ENCODE measurements at places on chromosomes 6 and 20. TPM values are rescaled to one million over a fixed set of nuclear protein-coding genes. Genes with fewer than 3 reads are reported as not detected.

DNA sequence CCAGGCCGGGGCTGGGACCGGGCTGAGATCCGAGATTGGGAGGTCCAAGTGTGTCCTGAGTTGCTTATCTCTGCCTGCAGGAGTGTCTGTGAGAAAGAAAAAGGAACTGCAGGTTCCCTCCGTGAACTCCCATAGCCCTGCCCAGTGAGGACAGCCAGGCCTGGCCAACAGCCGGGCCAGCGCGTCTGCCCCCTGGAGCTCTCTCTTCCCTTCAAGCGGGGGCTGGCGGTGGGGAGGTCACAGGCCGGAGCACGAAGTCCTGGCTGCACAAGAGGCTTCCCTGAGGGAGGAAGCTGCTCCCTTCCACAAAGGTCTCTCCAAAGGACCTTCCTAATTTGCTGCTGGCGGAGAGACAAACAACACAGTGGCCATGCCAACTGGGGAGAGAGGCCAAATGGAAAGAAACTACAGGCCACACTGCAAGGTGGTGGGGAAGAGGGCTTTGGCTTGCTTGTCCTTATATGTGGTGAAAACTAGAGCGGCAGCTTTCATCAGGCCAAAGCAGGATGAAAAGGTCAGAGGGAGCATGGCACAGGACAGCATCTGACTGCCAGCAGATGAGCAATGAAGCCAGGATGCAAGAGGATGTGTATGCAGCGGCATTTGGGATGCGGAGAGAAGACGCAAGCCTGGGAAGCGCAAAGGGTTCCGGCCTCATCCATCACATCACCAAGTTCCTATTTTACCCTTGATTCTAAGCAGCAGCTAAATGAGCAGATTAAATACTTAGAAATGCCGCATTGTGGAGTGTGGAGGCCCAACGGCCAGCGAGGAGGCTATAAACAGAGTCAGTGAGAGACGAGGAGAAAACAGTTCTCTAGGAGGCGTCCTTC, 260.0 kb downstream of the ERMARD start:
- peak; percentile 86 for DNase-seq

DNA sequence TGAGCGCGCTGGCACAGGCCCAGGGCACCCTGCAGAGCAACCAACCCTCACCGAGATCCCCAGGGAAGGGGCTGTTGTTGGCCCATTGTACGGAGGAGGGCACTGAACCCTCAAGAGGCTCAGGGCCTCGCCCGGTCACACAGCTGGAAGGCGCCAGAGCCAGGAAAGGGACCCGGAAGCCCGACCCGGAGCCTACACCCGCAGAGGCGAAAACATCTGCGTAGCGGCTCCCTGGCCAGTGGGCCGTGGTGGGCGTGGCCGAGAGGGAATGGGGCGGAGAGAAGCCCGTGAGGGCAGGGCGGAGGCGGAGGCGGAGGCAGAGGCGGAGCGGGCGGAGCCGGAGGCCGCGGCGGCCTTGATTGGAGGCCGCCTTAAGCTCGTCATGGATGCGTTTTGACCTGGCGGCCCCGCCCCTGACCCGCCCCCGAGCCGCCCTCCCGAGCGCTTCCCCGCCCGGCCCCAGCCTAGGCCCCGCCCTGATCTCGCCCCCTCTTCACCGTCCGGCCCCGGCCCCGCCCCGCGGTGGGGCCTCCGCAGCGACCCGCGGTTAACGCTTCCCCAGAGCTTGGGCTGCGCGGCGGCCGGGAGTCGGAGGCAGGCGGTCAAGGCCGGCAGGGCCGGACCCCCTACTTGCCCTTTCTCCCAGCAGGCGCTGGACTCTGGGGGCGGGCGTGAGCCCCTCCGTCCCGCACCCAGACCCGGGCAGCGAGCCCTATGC, 2.1 kb upstream of the MRGBP start:
- DNase-seq, result peak; percentile 97

BPIFB1 gene
- total RNA-seq, result not detected

DNA sequence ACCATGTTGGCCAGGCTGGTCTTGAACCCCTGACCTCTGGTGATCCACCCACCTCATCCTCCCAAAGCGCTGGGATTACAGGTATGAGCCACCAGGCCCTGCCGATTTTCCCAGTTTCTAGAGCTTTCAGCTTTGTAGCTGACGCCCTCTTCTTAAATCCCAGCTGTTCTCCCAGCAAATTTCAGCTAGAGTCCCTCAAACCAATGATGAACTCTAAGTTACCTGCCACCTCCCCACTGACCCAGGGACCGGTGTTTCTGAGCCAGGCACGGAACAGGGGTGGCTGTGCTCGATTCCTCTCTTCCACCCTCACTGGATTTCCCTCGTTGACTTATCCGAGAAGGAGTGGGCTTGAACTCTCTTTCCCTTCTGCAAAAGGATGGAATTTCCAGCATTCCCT, 39.1 kb downstream of the SUN5 start:
- no peak for DNase-seq

DNA sequence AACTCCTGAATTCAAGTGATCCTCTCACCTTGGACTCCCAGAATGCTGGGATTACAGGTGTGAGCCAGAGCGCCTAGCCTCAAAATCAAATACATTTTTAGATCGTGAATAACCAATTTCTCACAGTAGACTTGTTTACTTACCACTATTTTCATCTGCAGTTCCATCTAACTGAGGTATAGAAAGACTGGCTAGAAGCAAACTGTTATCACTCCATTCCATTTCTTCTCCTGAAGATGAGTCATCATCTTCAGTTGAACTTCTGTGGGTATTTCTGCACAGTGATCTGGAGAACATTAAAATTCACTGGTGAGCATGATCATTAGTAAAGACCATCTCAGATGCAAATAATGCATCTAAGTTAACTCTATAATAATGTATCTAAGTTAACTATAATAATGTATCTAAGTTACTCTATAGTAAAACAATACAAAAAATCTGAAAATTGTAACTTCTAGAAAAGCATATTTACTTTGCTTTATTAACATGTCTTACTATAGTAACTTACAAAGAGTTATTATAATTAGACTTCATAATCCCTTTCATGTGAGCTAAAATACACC, 105.4 kb downstream of the REV3L start:
- DNase-seq, result no peak

DNA sequence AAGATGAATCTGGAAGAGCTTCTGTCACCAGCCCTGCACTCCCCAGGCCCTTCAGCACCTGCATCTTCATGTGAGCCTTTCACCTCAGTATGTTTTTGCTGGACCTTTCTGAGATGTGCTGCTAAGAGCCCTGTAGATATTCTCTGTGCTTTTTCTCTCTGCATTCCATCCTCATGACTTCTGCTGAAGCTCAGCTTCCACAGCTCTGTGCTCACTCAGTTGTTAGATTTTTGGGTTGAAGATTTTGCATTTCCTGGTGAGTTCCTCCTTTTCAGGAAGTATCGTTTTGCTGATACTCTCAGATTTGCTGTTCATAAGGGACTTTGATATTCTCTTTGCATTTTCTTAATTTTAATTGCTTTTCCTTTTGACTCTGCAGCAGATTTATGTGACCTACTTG, 18.3 kb downstream of the KIAA1586 start:
- DNase-seq, result no peak

GRCh38 chr20:54466127-54466526, 9.3 kb upstream of the DOK5 start:
- no peak for DNase-seq

DNA sequence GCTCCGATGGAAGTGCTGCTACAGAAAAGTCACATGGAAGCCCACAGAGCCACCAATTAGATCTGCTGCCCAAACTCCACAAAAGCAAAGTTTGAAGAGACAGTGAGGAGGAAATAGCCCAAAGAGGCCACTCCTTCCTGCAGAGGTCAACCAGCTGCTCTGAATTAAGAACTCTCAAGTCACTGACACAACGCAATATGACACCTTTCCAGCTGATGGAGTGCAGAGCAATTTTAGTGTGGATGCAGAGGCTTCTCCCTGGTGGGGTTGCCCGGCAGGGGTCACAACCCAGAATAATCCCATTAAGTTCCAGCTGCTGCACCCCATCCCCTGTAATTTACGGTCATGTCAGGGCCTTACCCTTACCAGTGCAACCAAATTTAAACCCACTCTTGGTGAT, 361.9 kb upstream of the JARID2 start:
- no peak for DNase-seq

GRCh38 chr6:68638230-68638900, 3.3 kb downstream of the ADGRB3 start:
- peak; percentile 42 for DNase-seq

DNA sequence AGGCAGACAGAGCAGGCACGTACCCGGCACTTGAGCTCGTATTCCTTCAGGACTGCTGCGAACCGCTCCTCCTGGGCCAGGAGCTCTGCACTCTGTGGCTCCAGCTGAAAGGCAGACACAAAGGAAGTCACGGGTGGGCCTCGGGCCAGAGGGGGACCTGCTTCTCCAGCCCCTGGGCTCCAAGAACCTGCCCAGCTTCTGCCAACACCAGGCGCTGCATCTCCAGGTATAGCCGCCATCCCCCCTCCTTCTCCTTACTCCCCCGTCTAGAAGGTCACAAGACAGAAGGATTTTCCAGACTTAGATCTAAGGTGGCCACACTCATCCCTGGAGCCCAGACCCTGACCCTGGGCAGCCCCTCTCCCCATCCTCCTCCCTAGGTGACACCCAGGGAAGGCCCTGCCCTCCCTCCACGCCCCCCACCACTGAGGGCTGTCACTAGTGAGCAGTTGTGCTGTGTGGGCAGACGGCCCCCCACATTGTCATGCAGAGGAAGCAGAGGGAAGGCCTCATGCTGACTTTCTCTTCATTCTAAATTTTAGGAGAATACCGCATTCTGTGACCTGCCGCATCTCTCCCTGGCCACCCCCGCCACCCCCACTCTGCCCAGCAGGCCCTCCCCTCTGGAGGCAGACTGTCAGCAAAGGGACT, 81.9 kb downstream of the GINS1 start:
- no peak for DNase-seq

GRCh38 chr20:4066551-4066950, 51.2 kb upstream of the RNF24 start:
- no peak for DNase-seq

RIPOR2 gene
- 4.8 TPM for total RNA-seq
